ENCODE measurements at places on chromosomes 16 and 17. TPM values are rescaled to one million over a fixed set of nuclear protein-coding genes. Genes with fewer than 3 reads are reported as not detected.
A peak's percentile ranks its signal among the peaks of the same experiment; 100 is the strongest.

SULT1A4 gene
- 10.3 TPM for total RNA-seq

SLC7A5 gene
- total RNA-seq: 8.1 TPM

NPIPB9 gene
- total RNA-seq: not detected

KRT34 gene
- total RNA-seq: not detected

USP43 gene
- total RNA-seq: not detected

CHD9 gene
- 55.5 TPM for total RNA-seq

DNA sequence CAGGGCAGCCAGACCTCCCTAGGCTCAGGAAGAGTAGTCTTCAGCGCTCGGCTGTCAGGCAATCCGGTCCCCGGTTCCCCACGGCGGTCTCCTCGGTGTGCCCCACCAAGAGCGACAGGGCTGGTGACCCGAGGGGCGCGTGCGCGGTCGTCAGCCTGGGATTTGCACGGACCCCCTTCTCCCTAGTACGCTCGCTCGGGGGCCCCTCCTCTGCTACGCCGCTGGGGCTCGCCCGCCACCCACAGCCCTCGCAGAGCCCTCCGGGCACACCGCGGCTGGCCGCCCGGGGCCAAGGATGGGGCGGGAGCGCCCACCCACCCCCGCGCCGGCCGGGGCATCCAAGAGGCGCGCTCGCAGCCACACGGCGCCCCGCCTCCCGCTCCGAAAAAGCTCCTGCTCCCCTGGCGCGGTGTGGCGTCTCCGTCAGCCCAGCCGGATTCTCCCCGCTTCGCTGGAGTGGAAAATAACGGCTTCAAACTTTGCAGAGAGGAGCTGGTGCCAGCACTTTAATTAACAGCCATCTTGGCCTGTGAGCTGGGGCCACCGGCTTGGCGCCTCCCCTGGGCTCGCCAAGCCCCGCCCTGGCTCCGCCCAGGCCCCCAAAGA is 2.1 kb upstream of the C1QL1 start:
- DNase-seq: peak; percentile 89

DNA sequence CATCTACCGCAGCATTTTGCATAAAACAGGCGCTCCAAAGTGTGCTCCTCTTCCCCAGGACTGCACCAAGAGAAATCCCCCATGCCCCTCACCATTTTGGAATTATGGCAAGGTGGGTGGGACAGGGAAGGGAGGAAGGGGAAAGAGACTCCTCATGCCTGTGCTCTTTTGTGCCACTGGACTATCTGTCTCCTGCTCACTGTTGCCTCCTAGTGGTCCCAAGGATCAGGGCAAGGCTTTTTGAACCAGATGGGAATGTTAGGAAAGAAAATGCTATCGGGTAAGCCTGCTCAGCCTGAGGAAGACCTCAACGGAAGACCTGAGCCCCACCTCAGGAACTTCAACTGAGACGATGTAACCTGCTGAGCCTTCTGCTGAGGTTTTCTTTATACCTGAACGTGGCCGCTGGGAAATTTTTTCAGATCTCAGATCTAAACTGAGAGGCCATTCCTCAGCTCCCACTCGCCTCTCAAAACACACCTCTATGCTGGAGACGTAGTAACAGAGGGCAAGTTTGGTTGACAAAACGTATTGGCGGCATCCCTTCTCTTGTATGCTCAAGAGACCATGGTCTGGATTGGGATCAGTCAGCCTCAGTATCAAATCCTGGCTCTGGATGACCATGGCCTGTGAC is 58.3 kb downstream of the SPACA3 start:
- DNase-seq: no peak

DNA sequence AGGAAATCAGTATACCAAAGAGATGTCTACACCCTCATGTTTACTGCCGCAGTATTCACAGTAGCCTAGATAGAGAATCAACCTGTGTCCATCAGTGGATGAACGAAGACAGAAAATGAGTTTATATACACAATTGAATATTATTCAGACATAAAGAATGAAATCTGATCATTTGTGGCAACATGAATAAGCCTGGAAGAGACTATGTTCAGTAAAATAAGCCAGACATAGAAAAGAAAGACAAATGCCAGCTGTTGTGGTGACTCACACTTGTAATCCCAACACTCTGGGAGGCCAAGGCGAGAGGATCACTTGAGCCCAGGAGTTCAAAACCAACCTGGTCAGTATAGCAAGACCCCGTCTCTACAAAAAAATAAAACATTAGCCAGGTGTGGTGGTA is 16.1 kb downstream of the NUDT16L1 start:
- no peak for DNase-seq

DNA sequence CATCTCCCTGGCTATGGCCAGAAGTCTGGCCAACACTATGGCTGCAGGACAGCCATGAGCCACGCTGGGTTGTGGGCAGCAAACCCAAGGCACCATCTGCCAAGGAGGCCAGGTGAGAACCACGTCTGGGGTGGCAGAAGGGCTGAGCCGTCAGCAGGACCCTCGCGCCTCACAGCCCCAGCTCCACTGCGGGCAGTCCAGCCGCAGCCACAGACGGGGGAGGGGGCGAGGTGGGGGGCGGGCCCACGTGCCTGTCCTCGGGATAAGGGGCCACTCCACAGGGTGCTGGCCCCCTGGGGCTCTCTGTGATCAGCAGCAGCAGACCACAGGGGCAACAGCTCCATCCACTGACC is 6.5 kb upstream of the BAIAP2 start:
- peak; percentile 60 for DNase-seq

DNA sequence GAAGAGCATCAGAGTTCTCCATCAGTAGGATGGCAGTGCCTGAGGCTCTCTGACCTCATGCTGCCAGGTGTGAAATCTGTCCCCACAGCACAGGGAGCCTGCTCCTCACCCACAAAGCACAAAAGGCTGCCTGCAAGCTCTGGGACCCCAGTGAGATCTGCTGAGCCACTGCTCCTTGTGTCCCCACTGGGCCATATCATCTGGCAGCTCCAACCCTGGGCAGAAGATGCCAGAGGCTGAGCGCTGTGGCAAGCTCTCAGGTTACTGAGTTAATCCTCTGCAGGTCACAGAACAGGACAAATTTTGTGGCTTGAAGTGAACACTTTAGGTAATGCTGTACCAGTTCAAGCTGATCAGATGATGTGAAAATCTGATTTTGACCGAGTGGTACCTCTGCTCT is 26.7 kb upstream of the ERN1 start:
- no peak for DNase-seq

DNA sequence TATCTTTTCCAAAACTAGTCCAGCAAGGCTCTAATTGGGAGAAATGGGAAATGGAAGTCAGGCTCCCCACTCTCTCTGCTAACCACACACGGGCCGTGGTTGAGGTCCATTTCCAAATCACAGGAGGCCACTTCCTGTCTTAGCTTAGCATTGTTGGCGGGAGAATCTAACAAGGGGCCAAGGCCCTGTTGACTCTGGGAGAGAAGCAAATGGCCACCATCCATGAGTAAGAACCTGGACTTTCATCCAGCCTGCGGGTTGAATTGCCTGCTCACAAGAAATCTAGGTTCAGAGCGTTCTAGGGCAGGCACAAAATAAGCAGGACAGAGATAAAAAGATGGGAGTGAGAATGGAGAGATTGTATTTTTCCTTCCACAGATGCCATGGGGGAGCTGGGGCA is 5.7 kb downstream of the FAM20A start:
- no peak for DNase-seq

- DNase-seq: no peak
Measured at GRCh38 chr16:2471016-2471652, at the start of gene NTN3. Gene NTN3 (plus strand): TSS chr16:2471297. CDS start chr16:2471702, 405 bp downstream.

DNA sequence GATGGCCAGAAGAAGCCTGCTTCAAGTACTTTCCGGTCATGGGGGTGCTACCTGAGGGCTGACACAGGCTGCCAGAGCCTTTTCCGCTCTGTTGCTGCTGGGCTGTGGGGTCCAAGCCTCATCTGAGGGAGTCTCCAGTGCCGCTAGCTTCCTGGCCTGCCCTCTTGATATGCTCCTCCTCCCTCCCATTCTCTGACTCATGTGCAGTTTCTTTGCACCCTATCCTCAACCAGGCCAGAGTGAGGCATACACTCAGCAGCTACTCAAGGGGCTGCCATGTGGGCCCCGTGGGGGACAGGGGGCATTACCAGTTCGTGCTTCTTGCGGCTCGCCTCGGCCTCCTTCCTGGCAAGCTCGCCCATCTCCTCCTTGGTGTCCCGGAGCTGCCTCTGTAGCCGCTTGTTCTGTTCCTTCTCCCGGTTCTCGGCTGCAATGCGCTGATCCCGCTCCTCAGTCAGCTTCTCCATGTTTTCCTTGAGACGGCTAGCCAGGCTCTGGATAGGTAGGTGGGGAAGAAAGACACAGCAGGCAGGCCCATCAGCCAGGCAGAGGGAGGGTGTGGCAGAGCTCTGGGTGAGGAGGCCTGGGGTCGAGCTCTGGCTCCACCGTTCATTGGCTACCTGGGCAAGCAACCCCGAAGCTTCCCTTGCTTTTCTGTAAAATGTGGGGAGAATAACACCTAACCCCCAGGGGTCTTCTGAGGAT is 43.8 kb downstream of the PIPOX start:
- DNase-seq: no peak

DNA sequence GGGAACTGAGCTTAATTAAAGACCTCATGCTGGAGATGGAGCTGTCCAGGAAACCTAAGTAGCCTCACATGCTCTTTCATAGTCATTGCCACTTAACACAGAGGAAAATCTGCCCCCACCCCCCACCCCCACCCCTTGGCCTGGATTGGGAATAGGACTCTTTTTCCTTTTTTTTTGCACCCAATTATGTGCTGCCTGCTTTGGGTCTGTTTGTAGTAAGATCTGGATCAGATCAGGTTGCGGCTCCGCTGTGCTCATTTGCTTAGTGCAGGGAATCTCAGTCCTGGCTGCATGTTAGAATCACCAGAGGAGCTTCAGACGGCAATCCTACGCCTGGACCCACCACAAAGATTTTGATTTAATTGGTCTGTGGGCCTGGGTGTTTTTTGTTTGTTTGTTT is 219.0 kb downstream of the UTP18 start:
- no peak for DNase-seq

DNA sequence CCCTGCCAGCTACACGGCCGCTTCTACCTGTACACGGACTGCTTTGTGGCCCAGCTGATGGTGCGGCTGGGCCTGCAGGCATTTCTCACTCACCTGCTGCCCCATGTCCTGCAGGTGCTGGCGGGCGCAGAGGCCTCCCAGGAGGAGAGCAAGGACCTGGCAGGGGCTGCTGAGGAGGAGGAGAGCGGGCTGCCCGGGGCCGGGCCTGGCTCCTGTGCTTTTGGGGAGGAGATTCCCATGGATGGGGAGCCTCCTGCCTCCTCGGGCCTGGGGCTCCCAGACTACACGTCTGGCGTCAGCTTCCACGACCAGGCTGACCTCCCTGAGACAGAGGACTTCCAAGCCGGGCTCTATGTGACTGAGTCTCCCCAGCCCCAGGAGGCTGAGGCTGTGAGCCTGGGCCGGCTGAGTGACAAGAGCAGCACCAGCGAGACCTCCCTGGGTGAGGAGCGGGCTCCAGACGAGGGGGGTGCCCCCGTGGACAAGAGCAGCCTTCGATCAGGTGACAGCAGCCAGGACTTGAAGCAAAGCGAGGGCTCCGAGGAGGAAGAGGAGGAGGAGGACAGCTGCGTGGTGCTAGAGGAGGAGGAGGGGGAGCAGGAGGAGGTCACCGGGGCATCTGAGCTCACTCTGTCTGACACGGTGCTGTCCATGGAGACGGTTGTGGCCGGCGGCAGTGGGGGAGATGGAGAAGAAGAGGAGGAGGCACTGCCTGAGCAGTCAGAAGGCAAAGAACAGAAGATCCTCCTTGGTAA is 3.5 kb downstream of the WDR81 start:
- DNase-seq: no peak

- no peak for DNase-seq
Measured at GRCh38 chr16:53859995-53860540, 156.1 kb downstream of the FTO start.

Data from sigmoid colon (tissue), 7 donors.